HuH-7.5 (cell line): ENCODE measurements at places on chromosomes 2 and 18.

DNA sequence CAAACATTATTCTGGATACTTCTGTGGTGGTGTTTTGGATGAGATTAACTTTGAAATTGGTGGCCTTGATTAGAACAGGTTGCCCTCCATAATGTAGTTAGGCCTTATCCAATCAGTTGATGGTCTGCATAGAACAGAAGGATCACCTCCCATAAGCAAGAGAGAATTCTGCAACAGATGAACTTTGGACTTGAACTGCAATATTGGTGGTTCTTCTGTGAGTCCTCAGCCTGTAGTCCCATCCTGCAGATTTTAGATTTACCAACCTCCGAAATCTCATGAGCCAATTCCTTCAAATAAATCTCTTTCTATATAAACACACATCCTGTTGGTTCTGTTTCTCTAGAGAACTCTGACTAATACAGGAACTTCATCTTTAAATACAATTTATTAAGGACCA is 81.9 kb downstream of the IRS1 start:
- no peak for DNase-seq

GRCh38 chr2:200173691-200174090 is 132.8 kb upstream of the SPATS2L start:
- DNase-seq, result no peak

GRCh38 chr18:50446629-50447028 is 71.8 kb downstream of the SKA1 start:
- no peak for DNase-seq

DNA sequence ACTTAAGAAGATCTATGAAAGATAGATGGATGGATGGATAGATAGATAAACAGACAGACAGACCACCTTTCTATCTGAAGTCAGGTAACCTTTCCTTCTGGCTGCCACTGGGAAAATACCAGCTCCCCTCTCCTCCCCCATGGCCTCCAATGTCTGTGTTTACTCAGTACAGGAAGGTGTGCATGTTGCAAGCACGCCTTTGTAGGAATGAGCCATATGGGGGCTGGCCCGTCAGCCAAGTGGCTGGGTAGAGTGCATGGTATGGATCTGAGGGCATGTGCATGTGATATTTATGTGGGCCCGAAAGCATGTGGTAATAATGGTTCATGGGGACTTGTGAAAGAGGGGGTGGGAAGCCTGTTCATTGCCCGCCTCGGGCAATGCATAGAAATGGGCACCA is 109.2 kb upstream of the FZD7 start:
- peak; percentile 30 for DNase-seq

GRCh38 chr2:128272601-128273468 is 45.8 kb downstream of the HS6ST1 start:
- DNase-seq, result no peak

GRCh38 chr2:239400596-239401066 is at the start of gene HDAC4:
TSS of gene HDAC4 (minus strand) at chr2:239401020. CDS start at chr2:239352699, 48,321 bp downstream.
- peak; percentile 43 for DNase-seq

DNA sequence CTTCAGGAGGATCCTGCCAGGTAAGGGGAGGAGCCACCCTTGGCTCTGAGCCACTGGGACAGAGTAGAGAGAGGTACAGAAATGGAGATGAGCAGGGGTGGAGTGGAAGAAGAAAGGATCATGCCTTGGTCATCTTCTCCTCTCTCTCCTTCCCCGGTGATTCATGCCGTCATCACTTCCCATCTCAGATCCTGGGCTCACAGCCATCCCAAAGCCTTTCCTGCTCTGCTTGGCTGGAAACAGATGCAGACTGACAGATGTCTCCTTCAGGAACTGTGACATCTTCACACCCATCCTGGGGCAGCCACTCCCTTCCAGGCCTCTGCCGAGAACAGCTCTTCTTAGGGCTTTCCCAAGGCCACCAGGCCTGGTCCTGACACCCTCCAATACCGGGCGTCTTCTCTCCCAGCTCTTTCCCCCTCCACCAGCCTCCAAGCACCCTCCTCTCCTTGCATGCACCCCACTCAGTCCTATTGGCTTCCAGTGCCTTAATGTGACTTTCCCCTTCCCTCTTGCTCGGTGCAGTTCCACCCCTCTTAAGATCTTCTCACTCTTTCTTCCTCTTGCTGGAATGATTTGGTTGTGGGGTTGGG is 58.3 kb upstream of the TNP1 start:
- DNase-seq, result no peak

GRCh38 chr2:207288628-207289027 is 122.9 kb upstream of the KLF7 start:
- DNase-seq, result no peak

DNA sequence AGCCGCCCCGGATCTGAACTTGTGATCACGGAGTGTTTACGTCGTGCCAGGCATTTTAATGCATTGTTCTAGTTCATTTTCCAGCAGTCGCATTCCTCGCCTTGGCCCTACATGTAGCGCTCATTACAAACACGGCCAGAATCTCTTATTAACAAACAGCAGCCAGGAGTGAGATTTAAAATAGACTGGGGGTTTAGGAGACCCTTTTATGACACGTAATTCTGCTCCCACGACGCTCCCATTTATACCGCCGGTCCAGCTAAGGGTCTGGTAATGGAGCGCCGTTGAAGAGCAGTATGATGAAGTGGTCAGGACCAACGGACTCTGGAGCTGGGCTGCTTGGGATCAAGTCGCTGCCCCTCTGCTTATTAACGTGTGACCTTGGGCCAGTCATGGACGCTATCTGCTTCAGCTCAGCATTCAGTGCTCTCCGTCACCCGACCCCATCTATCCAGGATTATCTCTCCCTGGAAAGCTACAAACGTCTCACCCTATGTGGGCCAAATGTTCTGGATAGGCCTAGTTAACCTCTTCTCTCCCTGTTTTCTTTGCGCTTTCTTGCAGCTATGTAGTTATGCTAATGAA is 745 bp downstream of the MSH2 start:
- peak; percentile 11 for DNase-seq

DNA sequence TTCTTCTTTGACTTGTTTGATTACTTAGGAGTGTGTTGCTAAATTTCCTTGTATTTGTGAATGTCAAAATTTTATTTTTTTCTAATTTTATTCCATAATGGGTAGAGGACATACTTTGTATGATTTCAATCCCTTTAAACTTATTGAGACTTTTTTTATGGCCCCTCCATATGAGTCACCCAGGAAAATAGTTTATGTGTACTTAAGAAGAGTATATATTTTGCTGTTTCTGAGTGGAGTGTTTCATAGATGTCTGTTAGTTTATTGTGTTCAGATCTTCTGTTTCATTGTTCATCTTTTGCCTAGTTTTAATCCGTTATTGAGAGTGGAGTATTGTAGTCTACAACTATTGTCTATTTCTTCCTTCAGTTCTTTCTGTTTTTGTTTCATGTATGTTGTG is 81.9 kb downstream of the EPB41L5 start:
- no peak for DNase-seq

GRCh38 chr18:10951631-10952544 is 197.5 kb downstream of the PIEZO2 start:
- DNase-seq, result no peak

DNA sequence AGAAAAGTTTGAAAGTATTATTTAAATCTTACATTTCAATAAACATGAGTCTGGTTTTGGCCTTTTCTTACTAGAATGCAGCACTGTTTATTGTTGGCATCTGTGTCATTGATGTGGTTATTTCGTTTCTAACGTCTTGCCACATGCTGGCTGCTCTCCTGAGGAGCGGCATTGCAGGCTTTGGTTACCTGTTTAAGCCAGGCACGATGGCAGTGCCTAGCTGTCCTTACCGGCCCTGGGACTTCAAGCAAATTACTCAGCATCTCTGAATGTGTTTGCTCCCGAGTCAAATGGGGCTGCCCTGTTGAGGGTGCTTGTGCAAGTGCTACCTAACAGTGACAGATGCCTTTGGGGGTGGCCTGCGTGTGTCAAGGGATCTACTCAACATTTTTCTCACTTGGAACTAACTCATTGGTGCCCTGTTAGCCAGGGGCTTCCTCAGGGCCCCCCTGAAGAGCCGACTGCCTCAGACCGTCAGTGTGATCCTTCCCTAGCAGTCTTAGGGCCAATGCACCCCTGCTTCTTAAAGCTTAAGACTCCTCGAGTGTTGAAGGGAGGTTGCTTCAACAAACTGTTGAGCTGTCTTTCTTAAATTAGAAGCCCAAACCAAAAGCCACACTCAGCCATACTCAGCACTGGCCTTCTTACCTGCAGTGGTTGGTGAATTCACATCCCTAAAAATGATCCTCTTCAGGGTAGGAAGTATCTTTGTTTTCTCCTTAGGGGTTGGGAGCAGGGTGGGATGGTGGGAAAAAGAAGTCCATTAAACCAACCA is 151.5 kb downstream of the NCK2 start:
- DNase-seq, result no peak

DNA sequence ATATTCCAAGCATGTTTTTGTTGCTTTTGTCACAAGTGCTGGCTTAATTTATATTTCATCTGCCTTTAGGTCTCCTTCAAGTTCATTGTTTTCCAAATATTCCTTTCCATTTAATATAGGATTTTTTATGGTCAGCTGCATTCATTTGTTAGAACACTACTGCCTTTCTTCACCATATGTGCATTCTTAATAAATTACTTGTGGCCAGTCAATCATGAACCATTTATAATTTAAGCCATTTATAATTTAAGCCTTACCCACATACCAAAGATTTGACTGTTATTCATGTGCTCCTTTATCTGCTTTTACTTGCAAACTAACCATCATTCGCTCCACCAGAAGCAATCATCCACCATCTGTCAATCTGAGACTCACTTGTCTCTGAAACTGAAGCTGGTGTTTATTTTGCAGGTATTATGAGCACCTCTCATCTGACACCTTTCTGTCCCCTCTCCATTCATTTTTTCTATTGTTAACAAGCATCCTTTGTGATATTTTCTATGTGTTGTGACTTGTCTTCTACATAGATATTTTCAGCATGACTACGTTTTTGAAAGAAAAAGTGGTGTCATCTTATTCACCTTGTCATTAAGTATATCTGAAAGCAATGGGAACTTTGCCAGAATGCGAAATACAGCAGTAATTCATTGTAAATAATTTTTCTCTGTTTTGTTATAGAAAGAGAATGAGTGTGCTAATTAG is 786.8 kb downstream of the KCNJ3 start:
- no peak for DNase-seq

DNA sequence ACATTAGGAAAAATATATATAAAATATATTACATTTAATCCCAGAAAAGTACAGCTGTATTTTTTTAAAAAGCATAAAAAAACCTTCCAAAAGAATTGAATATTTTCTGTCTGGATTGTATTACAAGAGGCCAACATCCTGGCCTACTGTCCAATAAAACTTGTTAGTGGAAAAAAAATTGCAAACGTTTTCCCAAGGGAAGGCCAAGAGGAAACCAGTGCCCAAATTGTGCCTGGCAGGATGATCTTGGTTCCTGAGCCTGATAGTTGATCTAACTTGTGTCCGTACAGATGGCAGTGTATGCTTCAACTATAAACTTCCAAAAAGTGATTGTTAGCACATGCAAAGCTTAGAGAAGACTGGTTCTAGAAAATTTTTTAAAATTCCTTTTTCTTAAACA is 90.6 kb upstream of the LPIN2 start:
- no peak for DNase-seq

DNA sequence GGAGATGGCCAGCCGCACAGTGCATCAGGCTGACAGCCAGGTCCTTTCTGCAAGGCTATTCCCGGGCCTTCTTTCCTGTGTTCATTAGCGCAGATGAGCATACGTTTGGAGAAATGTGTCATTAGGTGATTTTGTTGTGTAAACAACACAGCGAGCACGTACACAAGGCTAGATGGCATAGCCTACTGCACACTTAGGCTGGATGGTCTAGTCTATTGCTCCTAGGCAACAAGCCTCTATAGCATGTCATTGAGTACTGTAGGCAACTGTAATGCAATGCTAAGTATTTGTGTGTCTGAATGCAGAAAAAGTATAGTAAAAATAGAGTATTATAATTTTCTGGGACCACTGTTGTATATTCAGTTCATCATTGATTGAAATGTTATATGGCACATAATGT is 50.9 kb upstream of the PHLPP1 start:
- no peak for DNase-seq

DNA sequence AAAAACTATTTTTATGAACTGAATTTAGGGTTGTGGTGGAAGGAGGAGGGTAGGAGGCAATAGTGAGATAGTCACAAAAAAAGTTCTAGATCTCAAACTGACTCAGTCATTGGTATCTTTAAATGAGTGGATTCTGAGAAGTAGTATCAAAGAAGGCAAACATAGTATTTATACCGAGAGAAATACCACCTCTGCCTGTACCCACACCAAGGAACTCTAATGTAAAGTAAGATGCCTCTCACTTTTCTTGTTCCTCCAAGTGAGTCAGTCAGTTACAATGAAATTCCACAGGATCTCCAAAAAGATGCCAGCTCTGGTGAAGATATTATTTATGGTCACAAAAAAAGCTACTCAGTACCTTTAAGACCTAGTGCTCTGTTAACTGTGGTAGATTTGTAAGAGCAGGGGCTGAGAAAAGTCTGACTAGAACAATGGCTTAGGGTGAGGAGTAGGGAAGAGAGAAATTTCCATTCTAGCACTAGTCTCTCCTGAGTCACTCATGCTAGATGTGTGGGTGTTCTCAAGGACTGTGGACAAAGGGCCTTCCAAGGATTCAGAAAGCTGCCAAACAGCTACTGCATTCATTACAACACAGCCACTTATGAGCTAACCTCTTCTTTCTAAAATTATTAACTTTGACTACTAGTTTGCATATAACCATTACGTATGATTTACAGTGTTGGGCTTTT is 36.3 kb downstream of the YWHAQ start:
- no peak for DNase-seq

DNA sequence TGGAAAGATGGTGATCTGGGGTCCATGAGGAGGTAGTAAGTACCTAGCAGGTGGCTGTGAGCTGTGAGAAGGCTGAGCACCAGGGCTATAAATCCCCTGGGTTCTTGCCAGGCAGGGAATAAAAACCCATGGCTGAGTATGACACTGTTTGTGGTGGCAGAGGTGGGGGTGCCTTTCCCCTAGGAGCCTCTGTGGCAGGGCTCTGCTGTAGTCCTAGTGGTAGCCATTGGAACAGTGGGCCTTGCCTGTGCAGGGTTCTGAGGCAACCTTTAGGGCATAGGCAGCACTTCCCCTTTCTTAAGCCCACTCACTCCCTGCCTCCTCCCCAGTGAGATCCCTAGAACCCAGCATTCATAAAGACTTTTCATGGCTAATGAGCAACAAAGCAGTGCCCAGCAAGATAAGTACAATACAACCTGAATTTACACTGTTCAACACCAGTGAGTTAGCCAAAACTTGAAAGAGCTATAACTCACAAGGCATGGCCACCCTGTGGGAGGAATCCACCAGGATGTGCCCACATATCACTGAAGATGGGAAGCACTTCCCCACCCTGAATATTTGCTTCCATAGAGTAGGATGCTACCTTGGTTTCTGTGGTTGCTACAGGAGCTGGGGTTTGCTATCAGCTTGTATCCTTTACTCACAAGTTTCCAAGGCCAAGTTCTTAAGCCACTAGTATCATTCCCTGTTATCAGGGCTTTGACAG is 100.9 kb upstream of the NEUROD1 start:
- DNase-seq, result no peak
